Activated CD4-positive, alpha-beta T cell treated with anti-CD3 and anti-CD28 coated beads, Interleukin-10, Interleukin-2, amounts not matched to agents 100 ng/mL and 50 ng/mL, durations not matched to agents 16 hours and 8 hours (primary cell): ENCODE measurements at places on chromosomes 16 and 17.

- no peak for DNase-seq
Observed at GRCh38 chr17:260031-260791, 78.8 kb upstream of the DOC2B start.

GRCh38 chr16:30377050-30377811 is 2.6 kb downstream of the MYL11 start:
- DNase-seq: no peak

GRCh38 chr16:56657555-56658326 is at the start of gene MT1F:
MT1F (plus strand) TSS chr16:56657959; CDS start chr16:56658059, 100 bp downstream.
- peak; percentile 57 for DNase-seq

GRCh38 chr16:24989494-24989893 is 25.7 kb downstream of the ARHGAP17 start:
- DNase-seq: no peak

GRCh38 chr16:58265480-58266052 is 29.3 kb downstream of the PRSS54 start:
- no peak for DNase-seq

DNA sequence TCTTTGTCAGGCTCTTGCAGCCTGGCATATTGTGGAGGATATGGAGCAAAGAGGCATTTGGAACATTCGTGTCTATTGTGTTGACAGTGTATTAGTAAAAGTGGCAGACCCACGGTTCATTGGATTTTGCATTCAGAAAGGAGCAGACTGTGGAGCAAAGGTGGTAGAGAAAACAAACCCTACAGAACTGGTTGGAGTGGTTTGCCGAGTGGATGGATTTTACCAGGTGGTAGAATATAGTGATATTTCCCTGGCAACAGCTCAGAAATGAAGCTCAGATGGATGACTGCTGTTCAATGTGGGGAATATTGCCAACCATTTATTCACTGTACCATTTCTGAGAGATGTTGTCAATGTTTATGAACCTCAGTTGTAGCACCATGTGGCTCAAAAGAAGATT is 44.5 kb downstream of the EFCAB13 start:
- DNase-seq: no peak

GRCh38 chr16:67184995-67185650 is 1.4 kb upstream of the MATCAP1 start:
- DNase-seq: peak; percentile 88

- DNase-seq: no peak
Observed at GRCh38 chr17:65268832-65269231, 131.7 kb downstream of the RGS9 start.

DNA sequence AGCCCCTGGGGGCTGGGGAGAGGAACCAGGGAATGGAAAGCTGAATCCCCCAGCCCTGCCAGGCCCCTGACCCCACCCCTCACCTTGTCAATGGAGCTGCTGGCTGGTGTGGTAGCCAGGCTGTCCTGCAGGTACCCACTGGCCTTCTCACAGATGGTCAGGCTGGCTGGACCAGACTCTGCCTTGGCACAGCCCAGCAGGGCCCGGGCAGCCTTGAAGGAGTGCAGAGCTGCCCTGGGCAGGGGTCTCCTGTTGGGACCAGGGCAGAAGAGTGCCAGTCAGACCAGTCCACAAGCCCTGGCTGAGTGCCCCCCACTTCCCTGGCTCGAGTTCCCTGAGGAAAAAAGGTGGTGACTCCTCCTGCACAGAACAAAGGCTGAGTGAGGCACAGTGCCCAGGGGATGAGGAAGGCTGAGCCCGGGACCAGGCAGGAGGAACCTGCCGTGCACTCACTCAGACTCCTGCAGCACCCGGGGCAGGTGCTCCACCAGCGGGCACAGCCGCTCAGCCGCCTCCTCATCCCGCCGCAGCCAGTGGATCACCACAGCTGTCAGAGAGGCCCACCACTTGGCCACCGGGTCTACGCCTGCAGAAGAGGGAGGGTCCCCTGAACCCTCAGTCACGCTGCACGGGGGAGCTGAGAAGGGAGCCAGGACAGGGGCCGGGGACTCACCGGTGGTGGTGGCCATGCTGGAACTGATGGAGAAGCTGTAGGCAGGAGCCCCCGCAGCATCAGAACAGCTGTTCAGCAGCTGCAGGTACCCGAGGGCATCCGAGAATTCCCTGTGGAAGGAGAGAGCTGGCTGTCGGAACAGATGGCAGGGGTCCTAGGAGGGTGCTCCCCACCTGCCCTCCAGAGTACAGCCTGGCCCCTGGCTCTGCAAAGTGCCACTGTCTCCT is 22.4 kb downstream of the SREBF1 start:
- no peak for DNase-seq

GRCh38 chr17:77354420-77354669 is 213.6 kb downstream of the SEC14L1 start:
- no peak for DNase-seq

DNA sequence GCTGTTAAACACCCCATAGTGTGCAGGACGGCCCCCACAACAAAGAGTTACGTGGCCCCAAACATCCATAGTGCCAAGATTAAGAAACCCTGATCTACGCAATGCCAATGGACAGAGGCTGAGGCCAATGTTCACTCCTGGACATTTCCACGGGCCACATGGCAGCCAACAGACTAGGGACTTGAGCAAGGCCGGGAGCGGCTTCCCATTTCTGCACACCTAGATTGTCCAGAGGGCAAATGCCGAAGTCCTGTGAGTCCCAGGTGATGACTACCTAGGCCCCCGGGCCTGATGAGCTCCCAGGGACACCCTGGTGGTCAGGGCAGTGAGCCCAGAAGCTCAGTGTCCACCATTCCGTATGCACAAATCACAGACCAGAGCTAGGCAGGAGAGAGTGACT is 95.5 kb downstream of the AMFR start:
- DNase-seq: no peak

- no peak for DNase-seq
Observed at GRCh38 chr16:22624038-22624799, 113.5 kb downstream of the NPIPB5 start.

DNA sequence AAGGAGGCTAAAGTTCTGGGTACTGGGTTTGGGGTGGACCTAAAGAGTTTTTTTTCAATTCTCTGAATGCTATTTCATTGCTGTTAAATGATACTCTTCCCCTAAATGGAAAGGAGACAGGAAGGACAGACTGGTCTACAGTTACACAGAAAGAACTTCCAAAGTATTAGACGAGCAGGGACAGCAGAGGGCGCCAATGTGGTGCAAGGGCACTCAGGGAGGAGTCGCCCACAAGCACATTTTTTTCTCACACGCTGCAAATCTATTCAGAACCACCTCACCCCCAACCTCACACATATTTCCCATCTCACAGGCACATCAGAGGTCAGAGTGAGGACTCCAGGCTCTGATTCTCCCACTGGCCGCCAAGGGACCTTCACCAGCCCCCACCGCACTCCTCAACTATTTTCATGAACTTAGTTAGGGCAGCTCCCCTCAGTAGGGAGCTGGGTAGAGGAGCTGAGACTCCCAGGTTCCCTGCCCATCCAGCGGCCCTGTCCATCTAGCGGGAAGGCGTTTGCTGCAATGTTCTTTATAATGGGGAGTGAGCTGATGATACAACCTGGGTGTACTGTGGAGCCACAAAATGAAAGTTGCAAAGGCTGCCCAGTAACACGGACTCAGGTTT is 6.8 kb upstream of the CA4 start:
- peak; percentile 88 for DNase-seq

DNA sequence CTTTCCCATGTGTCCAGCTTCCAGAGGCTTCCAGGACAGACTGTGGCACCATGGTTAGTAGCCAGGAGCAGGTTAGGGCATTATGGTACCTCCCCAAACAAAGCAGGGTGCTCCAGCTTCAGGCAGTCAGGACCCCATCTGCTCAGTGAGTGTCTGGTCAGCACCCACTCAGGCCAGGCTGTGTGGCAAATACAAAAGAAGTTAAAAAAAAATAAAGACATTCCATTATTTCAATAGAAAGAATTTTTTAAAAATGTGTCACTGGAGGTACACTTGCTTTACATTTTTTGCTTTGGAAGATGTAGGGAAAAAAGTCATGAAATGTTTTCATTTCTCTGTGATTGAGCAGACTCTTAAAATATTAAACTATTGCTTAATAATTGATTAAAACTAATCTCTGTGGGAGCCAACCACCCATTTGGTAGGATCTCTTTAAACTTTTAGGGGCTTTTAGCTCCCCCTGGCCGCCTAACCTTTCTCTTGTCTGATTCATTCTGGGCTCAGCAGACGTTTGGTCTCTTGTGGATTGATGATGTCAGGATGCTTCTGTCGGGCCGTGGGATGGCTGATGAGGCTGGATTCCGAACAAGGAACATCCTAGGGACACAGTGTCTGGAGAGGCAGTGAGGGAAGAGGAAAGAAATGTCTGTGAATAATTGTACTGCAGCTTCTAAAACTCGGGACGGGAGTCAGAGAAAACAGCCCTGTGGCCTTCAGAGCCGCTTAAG is 28.4 kb upstream of the NPTX1 start:
- no peak for DNase-seq

DNA sequence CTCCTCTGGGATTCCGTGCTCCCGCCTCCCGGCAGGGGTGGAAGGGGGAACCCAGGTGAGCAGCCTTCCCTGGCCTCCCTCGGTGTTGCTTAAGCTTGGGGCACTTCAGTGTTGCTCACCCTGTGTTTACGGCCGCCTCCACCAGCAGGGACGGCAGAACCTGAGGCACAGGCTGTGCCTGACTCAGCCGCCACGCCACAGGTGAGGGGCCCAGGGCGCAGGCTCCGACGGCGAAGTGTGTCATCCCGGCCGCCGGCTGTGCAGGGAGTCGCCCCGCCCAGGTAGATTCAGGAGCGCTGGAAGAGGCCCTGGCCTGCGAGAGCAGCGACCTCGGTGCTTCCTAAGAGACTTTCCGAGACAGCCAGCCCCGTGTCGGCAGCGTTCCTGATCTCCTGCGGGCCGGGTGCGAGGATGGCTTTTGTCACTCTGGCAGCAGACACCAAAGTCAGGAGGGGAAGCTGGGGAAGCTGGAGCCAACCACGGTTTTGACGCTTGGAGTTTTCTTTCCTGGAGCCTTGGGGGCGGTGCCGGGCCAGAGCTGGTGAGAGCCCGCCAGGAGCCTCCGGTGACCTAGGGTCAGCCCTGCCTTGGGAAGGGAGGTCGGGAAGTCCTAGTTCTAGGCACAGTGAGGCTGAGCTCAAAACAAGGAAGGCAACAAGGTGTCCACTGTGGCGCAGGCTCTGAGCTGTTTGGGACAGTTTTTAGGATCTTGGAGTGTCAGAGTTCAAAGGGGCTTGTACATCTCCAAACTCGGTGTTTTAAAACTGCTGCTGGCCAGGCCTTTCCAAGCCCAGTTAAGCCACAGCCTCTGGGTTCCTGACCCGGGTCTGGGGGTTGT is 2.1 kb downstream of the GSE1 start:
- DNase-seq: peak; percentile 29

DNA sequence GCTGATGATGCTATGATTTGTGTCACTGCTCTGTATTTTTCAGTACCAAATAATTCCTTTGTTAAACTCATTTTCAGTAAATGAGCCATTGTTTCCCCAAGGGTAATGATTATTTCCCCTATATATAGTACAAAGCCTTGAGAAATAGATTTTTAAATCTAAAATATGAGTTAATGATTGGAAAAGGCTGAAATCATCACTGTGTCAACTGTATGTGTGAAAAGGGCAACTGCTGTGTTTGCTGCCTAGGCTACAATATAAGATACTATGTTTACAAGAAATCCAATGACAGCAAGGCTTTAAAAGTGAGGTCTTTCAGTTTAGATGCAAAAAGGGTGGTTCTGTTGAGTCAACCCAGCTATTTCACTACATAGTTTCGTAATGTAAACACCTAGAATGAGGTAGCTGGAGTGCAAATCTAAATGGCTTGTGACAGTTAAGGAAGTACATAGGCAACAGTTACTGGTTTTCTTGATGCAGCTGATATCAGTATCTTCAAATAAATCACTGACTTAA is 15.3 kb downstream of the NLK start:
- peak; percentile 83 for DNase-seq

- peak; percentile 41 for DNase-seq
Observed at GRCh38 chr16:84810518-84811273, 9.1 kb upstream of the CRISPLD2 start.

- no peak for DNase-seq
Observed at GRCh38 chr17:83099570-83100181, 20.3 kb downstream of the METRNL start.

GRCh38 chr17:28937044-28937729 is 14.1 kb downstream of the PHF12 start:
- no peak for DNase-seq

GRCh38 chr17:42129109-42129837 is 6.7 kb downstream of the HSPB9 start:
- no peak for DNase-seq

- peak; percentile 20 for DNase-seq
Observed at GRCh38 chr16:77788181-77789084, at the start of gene VAT1L. VAT1L (plus strand) TSS chr16:77788564; CDS start chr16:77788683, 119 bp downstream.

DNA sequence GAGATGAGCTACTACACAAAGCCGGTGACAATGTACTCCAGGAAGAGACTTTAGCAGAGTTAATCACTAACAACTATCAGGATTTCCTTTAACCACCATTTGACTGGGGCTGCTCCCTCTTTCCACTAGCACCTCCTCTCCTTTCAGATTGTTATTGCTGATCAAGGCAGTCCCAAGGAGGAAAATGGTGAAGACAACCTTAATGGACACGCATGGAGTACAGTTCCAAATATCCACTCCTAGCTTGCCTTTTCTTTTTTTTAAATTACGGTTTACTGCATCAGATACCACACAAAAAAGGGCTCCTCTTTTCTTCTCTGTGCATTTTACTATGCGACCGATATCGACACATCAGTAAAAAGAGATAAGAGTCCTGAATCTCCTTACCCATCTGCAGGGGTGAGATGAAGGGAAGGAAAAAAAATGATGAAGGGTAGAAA is 30.9 kb downstream of the FAM222B start:
- DNase-seq: peak; percentile 40

DNA sequence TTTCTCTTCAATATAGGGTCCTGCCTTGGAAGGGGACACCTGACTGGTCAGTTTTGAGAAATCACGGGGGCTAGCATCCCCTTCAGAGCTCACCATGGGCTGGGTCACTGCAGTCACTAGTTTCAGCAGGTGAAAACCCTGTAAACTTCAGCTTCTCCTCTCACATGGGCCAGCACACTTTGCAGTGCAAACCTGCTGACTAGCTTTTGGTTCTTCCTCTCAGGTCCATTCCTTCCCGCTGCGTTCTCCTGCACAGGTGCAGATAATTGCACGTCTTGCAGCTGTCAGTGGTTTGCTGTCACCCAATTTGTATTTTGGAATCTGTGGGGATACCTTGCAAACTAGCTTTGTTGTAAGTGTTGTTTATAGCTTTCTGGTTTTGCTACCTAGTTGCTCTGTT is 95.1 kb downstream of the LYRM1 start:
- DNase-seq: no peak

GRCh38 chr17:73187203-73187769 is 5.6 kb upstream of the COG1 start:
- no peak for DNase-seq

DNA sequence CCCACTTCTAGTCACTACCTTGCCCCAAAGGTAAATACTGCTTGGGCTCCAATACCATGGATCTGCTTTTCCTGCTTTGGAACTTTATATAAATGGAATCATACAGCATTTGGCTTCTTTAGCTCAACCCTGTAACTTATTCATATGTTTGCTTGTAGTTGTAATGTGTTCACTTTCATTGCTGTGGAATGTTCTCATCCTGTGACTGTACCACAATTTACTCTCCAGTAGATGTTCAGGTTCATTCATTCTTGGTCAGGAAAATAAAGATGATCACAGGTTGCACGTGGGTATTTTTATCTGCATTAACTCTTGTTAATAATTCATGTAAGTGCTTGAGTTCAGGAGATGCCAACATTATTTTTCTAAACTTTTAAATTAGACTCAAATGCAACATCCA is 6.7 kb upstream of the BEAN1 start:
- DNase-seq: no peak
